Activated CD8-positive, alpha-beta memory T cell treated with anti-CD3 and anti-CD28 coated beads, Interleukin-2, amount 50 U/mL, for 48 hours (primary cell): ENCODE measurements at places on chromosomes 3 and 15.

DNA sequence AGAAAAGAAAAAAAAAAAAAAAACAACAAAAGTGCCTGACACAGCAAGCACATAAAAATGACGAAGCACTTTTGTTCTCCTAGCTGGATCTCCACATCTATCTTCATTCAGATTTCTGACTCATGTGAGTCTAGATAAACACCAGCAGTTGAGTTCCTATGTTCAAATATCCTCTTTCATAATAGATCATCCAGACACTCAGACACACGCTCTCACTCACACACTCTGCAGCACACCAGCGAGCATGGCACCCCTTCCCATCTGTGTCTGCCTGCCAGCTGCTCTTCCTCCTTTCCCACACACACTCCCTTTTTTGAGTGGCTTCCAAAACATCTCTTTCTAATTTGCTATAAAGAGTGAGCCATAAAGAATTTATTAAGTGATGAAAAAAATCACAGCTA, 19.8 kb upstream of the CELF6 start:
- no peak for DNase-seq

DNA sequence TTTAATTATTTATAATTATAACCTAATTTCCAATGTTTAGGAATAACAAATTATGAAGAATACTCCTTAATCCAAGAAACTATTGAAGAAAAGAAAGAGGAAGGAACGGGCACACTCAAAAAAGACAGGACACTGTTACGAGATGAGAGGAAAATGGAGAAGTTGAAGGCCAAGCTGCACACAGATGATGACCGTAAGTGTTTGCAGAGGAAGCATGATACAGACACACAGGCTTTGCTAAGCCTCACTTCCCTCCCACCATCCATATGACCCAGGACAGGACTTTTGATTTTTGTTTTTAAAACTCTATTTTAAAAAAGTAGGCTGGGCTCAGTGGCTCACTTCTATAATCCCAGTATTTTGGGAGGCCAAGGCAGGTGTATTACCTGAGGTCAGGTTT, 389.4 kb upstream of the TPM1 start:
- no peak for DNase-seq

- no peak for DNase-seq
These were observed 38.0 kb upstream of the CBLB start for GRCh38 chr3:105906836-105907235.

DNA sequence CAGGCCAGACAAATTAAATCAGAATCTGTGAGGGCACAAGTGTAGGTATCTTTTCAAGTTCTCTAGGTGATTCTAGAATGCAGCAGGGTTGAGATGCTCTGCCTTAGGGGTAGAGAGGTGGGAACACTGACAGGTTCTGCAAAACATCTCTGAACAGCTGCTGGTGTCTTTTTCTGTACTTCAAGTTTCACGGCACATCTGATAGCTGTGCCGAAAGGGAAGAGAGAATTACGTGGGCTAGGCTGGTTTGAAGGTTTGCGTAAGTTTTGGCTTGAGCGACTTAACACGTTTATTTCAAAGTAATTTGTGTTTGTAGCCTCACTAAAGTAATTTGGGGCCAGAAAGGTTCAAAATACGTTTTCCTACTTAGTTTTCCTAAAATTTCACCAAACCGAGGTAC, 22.5 kb downstream of the PXK start:
- DNase-seq, result peak; percentile 22

DNA sequence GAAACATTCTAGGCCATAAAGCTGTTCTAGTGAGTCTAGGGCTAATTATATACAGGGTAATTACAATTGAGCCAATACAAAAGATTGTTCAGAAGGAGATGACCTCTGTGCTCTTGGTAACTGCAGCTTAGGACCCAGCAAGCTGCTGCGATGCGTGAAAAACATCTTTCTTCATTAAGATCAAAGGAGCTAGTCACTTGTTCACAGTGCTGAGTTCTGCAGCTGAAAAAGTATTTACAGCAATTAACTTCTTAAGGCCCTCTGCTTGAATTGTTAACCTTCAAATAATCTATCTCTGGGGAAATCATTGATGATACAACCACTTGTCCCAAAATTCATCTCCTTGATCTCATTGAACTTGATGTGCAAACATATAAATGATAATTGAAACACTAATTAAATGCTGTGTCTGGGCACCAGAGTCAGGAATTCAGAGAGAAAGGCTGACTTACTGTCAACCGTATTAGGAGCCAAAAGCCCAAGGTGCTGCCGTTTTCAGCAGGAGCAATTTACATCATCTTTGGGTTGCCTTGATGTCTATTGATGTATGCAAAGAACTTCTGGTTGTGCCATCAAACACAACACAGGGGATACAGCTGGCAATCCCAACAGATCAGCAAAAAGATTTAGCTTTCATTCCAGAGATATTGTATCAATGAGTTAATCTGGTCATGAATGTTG, 213.0 kb downstream of the NECTIN3 start:
- no peak for DNase-seq

GRCh38 chr3:52512105-52512504, 17.0 kb downstream of the STAB1 start:
- DNase-seq, result no peak

GRCh38 chr3:15316998-15317435, 15.4 kb downstream of the SH3BP5 start:
- no peak for DNase-seq

- DNase-seq, result no peak
These were observed 101.3 kb upstream of the CMC1 start for GRCh38 chr3:28139967-28140634.

- DNase-seq, result no peak
These were observed 43.6 kb upstream of the PLXNA1 start for GRCh38 chr3:126939338-126939718.

DNA sequence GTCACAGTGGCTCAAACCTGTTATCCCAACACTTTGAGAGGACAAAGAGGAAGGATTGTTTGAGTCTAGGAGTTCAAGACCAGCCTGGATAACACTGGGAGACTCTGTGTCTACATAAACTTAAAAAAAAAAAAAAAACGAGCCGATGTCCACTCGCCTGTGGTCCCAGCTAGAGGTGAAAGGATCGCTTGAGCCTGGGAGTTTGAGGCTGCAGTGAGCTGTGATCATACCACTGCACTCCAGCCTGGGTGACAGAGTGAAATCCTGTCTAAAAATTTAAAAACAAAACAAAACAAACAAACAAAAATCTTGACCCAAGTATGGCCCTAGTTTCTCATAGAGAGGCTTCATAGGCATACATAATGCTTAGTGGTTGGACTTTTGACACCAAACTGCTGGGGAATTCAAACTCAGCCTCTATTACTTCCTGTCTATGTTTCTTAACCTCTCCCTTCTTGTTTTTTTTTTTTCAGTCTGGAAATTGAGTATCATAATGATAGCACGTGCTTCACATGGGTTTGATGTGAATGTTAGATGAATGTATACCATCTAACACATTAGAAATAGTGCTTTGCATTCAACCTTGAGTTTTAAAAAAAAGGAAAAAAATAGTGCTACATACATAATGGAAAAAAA, 46.4 kb upstream of the CAPN7 start:
- no peak for DNase-seq

- DNase-seq, result no peak
These were observed 33.6 kb upstream of the ETV5 start for GRCh38 chr3:186142393-186142932.
